Activated T-cell treated with anti-CD3 and anti-CD28 coated beads for 4 hours (primary cell): ENCODE measurements at places on chromosomes 3 and 15.

- DNase-seq, result no peak
These were observed 11.6 kb downstream of the GORASP1 start for GRCh38 chr3:39095778-39096177.

DNA sequence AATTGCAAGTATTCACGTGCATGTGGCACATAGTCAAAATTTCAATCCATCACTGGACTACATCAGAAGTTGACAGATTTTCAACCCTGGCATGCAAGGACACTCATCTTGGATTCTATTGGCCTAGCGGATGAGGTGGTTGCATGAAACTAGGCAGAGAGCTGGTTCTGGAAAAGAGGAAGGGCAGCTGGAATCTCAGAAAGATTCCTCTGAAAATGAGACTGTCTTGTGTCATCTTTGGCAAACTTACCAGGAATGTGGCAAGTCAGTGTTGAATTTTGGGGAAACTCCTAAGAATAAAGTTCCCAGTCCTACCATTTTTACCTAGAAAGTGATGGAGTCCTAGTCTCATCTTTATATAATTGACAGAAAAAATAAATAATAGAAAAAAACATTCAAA, 384.3 kb upstream of the NR2F2 start:
- DNase-seq, result no peak

DNA sequence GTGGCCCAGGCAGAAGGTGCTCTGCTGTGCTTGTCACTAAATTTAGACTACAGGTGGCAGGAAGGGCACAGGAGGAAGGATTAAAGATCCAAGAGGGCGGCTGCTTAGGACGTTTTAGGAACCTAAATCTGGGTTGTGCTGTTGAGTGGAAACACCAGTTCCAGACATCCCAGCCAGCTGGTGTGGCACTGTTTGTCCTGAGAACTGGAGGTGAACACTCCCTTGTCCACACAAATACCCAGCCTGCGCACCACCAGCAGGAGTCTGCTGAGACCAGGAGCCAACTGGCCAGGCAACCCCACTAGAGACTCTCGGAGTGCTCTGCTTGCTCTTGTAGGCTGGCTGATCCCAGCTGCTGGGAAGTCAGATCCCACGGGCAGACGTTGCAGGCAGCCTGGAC, 30.3 kb upstream of the UACA start:
- DNase-seq, result no peak

DNA sequence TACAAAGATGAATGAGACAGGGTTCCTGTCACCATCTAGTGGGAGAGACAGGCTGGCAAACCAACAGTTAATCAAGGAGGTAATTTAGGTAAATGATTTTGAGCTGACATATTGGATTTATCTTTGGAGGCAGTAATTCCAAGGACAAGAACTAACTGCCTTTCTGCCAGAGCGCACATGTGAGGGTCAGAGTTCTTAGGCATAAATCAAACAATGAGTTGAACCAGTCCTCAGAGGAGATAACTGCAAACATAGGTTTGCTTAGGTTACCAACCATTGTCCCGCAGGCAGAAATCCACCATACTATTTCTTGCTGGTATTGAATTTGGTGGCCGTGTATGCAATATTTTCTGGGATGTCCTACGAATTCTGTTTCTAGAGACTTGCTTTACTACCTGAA, 14.2 kb upstream of the PPP1R2 start:
- no peak for DNase-seq

- DNase-seq, result no peak
These were observed 8.9 kb upstream of the ALDH1A2 start for GRCh38 chr15:58074452-58074851.

- no peak for DNase-seq
These were observed 332.3 kb downstream of the ERC2 start for GRCh38 chr3:56135941-56136340.

DNA sequence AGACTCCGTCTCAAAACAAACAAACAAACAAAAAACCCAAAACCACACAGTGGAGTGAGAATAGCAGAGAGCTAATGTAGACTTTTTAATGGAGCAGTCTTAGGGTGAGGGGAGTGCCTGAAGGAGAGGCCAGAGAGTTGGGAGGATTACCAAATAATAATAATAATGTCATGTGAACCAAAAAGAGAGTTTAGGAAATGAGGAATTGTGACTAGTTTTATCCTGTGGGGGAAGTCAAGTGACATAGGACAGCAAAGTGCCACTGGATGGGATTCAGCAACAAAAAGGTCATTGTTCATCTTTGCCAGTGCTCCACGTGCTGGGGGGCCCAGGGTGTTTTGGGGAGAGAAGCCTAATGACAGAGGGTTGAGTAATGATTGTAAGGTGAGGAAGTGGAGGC, 12.9 kb downstream of the GPR87 start:
- DNase-seq, result no peak

DNA sequence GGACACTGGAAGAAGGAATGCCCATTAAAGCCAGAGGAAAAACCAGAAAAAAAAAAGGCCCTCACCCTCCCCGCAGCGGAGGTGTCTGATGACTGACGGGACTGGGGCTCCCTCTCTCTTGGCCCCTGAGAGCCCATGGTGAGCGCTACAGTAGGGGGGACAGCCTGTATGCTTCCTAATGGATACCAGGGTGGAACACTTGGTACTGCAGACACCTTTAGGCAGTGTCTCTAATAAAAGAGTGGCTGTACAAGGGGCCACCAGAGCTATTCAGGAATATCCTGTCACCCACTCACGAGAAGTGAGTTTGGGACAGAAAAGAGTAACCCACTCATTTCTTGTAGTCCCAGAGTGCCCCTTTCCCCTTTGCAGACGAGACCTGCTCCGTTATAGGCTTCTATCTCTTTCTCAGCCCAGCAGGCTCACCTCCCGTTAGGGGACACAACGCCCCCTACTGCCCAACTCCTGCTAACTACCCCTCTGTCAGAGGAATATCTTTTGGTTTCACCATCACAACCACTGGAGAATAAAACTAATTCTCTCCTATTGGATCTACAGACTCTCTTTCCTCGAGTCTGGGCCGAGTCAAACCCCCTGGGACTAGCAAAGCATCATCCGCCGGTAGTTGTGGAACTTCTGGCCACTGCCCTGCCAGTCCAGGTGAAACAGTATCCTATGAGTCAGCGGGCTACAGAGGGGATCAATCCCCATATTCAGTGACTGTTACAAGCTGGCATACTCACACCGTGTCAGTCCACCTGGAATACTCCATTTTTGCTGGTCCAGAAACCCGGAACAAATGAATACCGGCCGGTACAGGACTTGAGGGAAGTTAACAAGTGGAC, 40.8 kb downstream of the ZBTB11 start:
- peak; percentile 54 for DNase-seq

GRCh38 chr3:141011997-141012262, 39.2 kb upstream of the SPSB4 start:
- DNase-seq, result no peak

- no peak for DNase-seq
These were observed 42.3 kb upstream of the TMEM87A start for GRCh38 chr15:42315521-42315920.

- DNase-seq, result no peak
These were observed 399.6 kb downstream of the LPP start for GRCh38 chr3:188553569-188553968.

DNA sequence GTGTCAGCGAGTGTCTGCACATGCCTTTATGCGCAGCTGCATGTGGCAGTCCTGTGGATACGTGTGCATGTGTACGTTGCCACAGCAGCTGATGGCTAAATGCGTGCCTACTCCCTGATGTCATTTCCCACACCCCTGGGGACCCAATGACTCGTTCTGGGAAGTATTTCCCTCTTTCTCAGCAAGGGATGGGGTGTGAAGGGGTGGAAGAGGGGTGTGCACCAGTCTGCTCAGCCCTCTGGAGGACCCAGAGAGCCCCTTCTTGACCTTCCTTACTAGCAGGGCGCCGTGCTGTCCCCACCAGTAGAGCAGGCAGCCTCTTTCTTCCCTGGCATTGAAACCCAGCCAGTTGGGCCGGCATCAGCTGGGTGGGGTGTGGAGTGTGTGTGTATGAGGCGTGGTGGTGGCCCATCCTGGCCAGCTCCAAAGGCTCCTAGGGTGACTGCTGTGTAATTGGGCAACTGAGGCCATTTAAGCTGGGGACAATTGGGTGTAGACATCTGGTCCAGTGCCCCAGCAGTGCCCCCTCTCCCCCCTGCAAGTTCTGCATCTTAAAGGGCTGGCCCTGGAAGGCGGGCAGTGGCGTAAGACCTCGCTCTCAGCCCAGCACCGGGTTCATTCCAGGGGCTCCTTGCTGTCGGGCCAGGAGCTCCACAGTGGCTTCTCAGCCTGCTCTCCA, 19.2 kb downstream of the SNX33 start:
- no peak for DNase-seq

DNA sequence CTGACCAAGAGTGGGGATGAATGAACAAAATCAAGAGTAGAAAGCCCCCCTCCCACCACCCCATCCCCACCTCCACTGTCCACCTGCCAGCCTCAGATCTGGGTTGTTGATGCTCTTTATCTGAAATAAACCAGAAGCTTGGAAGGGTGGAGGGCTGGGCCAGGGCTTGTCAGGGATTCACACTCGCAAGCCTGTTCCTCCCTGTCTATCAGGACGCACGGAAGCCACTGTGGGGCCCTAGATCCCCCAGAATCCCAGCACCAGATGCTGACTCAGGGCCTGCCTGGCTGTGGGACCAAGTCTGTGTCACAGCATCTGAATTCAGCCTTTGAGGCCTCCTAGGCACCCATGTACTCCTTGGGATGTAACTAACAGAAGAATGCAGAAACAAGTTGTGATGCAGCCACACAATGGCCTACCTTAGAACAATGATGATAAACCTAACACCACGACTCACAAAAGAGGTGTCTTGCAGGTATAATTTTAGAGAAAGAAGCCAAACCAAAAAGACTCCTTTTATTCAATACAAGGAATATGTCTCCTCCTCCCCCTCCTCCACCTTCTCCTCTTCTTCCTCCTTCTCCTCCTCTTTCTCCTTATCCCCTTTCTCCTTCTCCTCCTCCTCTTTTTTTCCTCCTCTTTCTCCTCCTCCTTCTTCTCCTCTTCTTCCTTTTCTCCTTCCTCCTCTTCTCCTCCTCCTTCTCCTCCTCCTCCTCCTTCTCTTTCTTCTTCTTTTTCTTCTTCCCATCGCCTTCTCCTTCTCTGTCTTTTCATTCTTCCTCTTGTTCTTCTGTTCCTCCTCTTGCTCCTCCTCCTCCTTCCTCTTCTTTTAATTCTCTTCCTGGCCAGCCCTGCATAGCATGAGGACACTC, 234.7 kb downstream of the PLCL2 start:
- DNase-seq, result no peak

GRCh38 chr3:159186581-159186980, 384.7 kb downstream of the MFSD1 start:
- DNase-seq, result no peak

DNA sequence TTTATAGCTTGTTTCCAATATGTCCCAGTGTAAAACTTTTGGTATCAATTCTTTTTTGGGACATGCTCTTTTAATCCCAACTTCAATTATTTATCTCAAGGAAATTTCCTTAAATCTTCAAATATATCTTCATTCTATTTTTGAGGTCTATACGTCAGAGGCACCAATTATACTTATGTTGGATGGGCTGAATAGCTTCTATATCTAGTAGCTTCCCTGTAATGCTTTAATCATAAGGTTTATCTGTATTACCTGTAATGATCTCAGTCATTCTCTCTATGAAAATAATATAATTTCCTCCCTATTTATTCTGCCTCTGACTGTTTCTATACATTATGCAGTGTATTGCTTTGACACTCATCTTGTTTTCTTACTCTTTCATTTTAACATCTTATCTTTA, 29.9 kb upstream of the MCCC1 start:
- DNase-seq, result no peak

DNA sequence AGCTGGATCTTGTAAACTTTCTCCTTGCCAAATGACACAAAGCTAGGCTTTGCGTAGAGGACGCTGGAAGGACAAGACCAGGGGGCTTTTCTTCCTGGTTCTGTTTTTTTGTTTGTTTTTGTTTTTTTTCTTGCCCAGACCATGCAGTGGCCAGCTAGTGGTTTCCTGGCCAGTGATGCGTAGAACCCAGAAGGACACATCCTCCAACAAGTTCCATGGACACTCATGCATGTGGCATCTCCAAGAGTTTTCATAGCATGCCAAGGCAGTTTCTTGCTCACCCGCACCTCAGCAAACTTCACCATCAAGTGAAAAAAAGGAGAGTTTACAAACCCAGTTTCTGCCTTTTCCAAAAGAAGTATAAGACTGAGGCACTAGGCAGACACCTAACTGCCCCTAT, 46.1 kb upstream of the TMCO5A start:
- no peak for DNase-seq

GRCh38 chr3:113079218-113079961, 88.6 kb downstream of the GTPBP8 start:
- no peak for DNase-seq

DNA sequence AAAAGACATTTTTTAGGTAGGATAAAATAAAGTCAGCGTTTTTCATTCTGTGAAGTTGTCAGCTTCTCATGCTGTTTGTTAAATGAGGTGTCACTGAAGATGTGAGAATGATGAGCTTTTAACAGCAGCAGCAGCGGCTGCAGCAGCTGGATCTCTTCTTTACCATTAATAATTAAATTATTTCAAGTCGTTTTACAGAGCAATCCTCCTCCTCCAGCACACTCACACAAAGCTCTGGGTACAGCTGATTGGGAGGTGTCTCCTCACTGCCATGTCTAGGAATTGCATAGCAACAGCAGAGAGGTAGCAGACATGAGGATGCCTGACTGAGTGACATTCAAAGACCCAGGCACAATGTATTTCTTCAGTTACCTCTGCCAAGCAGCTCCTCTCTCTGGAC, 46.7 kb upstream of the PLAAT1 start:
- DNase-seq, result no peak

DNA sequence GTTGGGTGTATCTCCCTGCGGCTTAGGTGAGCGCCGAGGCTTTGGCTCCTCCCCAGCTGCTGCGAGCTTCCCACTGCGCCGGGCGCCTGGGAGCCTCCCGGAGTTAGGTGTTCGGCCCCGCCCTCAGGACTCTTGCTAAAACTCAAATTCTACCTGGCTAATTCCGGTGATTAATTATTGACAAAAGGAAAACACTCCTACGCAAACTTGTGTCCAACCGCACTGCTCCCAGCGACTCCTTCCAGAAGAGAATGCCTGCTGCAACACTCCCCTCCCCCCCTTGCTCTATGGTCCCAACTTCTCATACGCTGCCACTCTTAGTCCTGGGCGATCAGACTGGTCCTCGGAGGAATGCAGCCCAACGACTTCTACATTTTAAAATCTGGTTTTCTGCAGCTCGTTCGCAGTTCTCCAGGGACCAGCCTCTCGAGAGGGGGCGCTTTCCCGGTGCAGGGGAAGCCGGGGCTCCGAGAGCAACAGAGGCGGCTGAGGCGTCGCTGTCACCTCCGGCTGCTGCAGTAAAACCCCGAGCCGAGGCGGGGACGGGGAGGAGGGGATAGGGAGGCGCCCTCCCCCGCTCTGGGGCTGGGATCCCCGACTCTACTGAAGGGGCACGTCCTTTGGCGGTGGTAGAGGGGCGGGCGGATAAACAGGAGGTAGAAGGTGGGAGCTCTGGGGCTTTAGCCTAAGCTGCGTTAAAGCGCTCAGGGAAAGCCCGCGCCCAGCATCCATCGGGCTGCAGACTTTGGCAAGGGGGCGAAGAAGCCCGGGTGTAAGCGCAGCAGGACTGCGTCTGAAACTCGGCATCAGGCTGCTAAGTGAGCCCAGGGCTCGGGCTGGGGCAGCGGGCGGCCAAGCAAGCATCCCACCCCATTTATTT, at the start of gene SPTSSB:
Gene SPTSSB (minus strand): TSS at position 77 of the 880 bp plus-strand sequence. CDS start 25,194 bp downstream, outside the sequence.
- peak; percentile 42 for DNase-seq

- DNase-seq, result no peak
These were observed 45.5 kb downstream of the LSAMP start for GRCh38 chr3:116399701-116400226.
